ENCODE measurements at places on chromosomes 1 and 21. TPM values are rescaled to one million over a fixed set of nuclear protein-coding genes. Genes with fewer than 3 reads are reported as not detected.

GRCh38 chr1:105632342-105633196 lies 1423.9 kb upstream of the PRMT6 start:
- peak; percentile 40 for DNase-seq

GRCh38 chr1:15029786-15030185 lies 123.8 kb upstream of the TMEM51 start:
- no peak for DNase-seq

SH2D1B gene
- 0.23 TPM for polyA plus RNA-seq

FAM131C gene
- polyA plus RNA-seq: 1.8 TPM

- no peak for DNase-seq
These were observed 39.6 kb upstream of the ADARB1 start for GRCh38 chr21:45034556-45035476.

DNA sequence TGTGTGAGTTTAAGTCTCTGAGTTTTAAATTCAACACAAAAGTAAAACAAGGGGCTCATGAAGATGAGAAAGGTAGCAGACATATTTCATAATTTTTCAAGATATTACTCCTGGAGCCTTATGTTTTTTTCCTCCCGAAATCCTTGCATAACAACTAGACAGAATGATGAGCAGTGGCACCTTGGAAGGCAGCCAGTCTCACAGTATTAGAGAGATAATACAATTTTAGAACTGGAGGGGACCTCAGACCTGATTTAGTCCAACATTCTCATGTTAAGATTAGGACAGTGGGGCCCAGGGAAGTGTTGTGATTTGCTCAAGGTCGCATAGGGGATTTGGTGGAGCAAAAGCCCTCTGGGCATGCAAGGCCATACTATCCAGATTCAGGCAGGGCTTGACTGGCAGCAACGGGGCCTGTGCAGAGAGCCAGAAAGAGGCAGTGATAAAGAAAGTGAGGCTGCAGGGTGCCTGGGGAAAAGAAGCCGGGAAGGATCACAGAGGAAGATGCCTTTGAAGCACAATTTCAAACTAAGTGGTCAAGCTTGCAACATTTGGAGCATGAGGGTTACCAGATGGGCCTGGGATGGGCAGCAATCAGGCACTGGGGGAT lies 31.4 kb upstream of the BCL9 start:
- DNase-seq: no peak

DNA sequence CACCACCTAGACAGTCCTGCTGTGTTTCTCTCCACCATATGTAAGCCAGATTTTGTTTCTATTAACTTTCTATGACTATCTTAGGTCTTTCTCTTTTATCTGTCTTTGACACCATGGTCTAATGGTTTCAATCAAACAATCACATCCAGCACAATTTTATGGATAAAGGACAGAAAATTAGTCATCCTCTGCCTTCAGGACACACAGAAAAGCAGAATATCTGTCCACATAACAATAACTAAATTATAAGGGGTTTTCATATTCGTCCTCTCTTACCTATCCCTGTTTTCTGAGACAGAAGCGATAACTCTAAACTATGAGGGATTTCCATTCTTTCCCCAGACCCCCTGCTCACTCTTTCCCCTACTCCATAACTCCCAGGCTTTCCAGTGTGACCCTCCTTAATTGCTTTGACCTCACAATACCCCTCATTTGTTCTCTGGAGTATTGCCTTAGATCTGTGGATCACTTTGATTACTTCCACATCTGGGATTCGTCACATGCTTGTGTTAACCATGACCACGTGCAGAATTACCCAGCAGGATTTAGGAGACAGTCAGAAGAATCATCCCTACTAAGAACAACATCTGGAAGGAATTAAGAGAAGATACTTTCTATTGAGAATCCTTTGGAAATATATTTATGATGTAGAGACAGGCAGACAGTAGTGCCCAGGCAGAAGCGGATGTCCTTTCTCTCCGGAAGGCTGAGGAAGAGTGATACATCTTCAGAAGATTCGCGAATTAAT lies 108.2 kb upstream of the GREM2 start:
- no peak for DNase-seq

GRCh38 chr21:32132881-32133280 lies 146.0 kb downstream of the MIS18A start:
- no peak for DNase-seq

DNA sequence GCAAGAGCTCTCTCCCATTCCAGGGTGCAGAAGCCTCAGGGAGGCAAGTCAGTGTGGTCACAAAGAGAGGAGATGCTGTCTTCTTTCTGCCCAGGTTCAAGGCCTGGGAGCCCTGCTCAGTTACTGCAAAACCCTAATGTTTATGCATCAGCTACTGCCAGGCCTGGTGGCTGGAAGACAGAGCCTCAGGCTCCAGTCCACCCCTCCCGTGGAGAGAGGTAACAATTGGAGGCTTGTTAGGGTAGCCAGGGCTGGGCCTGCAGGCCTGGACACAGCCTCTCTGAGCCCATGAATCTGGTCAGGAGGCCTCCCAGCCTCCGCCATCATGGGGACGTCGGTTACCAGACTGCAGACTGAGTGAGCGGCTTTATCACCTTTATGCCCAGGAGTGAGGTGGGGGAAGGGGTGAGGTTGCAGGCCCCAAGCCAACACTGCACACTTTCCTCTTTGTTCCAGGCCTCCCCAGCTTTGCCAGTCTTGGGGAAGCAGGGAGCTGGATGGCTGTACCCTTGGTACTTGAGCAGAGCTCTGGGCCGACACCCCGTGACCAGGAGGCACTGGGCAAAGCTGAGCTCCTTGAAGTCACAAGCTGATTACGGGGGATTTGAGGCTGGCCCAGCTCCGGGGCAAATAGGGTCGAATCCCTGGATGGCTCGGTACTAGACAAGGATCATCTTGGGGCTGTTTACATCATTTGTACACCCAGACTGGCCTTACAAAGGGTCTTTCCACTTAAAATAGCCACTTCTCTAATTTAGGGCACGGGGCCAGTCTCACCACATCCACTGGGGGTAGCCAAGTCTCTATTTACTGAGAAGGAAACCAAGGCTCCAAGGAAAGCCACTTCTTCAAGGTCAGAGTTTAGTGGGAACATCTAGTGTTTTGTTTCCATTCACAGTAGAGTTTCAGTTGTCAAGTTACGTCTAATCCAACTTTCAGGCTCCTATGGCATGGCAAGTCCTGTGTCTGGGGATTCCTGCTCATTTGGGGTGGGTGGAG lies 5.2 kb downstream of the SLC2A1 start:
- no peak for DNase-seq

HSD11B1 gene
- polyA plus RNA-seq: 0.26 TPM

- no peak for DNase-seq
These were observed 20.4 kb upstream of the SRSF4 start for GRCh38 chr1:29202053-29202452.

DNA sequence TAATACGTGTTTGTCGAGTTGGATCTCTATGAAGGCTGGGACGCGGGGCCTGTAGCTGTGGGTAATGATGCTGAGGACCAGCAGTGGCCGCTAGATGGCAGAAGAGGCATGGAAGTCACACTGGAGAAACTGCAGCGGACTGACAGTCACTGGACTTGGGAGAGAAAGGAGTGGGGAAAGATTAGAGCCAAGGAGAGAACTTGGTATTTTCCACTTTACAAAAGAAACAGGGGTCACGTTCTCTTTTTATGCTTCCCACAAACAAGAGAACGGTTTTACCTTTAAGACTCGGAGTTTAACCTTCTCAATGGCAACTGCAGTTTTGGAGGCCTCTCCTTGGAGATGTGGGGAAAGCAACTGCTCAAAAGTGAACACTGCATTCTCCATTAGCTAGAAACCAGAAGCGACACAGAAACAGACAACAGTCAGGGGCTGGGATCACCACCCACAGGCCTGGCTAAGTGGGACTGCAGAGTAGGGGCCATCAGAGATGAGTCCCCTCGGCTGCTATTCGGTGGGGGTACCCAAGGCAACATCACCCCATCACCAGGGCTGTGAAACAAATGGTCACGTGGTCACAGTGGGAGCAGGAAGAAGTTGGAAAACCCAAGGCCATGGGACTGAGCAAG lies 51.1 kb upstream of the EDEM3 start:
- peak; percentile 73 for DNase-seq

DNA sequence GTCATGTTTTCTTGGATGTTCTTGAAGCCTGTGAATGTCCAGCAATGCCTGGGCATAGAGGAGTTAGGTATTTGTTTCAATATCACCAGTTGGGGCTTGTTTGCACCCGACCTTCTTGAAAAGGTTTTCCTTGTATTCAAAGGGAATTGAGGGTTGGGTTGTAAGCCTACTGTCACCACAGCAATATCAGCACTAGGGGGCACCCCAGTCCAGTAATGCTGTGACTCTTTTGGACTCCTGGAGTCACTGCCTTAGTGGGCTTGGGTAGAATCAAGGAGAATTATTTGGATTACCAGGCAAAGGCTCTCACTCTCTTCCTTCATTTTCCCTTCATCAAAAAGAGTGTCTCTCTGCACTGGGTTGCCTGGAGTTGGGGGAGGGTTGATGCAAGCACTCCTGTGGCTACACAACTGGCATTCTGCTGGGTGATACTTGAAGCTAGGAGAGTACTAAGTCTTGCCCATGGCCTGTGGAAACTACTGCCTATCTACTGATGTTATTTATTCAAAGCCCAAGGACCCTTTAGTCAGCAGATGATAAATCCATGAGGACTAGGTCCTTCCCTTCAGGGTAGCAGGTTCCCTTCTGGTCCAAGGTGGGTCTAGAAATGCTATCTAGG lies 34.5 kb downstream of the OR10R2 start:
- DNase-seq: no peak

GRCh38 chr21:40047993-40048730 lies 180.9 kb downstream of the PCP4 start:
- no peak for DNase-seq

ABCA4 gene
- 10.8 TPM for polyA plus RNA-seq

Measured in left renal pelvis (tissue), 4 donors.